ENCODE measurements at places on chromosomes 16 and 17.

DNA sequence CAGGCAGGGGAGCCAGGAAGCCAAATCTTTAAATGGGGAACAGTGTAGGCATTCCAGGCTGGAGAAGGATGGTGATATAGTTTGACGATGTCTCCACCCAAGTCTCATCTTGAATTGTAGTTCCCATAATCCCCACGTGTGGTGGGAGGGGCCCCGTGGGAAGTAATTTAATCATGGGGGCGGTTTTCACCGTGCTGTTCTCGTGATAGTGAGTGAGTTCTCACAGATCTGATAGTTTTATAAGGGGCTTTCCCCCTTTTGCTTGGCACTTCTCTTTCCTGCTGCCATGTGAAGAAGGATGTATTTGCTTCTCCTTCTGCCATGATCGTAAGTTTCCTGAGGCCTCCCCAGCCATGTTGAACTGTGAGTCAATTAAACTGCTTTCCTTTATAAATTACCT is 28.8 kb downstream of the GINS3 start:
- no peak for DNase-seq

DNA sequence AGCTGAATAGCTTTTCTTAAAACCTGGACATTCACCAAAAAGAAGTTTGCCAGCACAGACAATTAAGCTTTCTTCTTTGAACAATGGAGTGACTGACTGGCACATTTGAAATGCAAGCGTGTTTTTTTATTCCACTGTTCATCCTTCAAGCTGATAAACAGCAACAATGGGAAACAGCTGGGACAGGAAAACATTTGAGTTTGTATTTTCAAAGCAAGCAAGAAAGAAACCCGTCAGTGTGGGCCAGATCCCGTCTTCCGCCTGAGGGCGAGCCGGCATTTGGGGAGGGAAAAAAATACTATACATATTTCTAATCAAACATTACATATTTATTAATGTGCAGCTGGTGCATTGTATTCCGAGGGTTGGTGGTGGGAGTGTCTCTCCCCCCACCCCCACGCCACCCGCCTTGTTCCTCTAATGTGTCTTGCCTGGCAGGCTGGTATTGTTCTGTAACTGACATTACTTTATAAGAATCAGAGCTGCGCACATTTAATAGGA is 94.3 kb downstream of the CYLD start:
- DNase-seq = no peak

GRCh38 chr17:40903129-40903847 is 18.2 kb upstream of the KRT20 start:
- no peak for DNase-seq

- no peak for DNase-seq
Observed at GRCh38 chr16:81544700-81545271, 100.2 kb downstream of the CMIP start.

- DNase-seq = no peak
Observed at GRCh38 chr16:27330542-27330941, 16.8 kb downstream of the IL4R start.

DNA sequence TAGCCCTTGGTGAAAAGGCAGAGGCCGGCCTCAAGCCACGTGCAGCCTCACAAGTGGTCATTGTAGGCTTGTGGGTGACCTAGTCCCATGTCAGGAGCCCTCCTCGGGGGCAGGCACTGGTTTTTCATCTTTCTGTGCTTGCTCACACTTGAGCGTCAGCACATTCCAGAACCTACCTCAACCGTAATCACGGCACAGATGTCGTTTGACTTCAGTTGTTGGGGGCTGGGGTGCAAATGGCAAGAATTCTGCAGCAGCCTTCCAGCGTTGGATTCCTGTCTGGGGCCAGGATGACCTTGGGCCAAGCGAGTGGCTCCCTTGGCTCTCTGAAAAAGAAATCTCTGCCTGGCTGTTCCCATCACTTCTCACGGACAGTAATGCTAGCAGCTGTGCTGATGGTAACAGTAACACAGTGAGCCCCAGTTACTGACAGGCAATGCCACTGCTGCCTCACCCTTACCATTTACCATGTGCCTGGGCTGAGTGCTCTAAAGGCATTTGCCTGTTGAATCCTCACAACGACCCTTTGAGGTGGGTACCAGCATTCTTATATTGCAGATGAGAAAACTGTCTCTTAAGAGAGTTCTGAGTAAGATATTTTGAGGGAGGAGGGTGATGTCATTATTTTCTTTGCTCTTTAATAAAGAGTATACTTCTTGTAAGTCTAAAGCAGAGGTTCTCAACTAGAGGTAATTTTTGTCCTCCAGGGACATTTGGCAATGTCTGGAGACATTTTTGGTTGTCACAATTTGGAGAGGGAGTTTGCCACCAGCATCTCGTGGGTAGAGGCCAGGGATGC is 46.5 kb downstream of the KSR1 start:
- no peak for DNase-seq

GRCh38 chr17:74972107-74972972 is at the start of gene HID1:
TSS of gene HID1 (minus strand) at chr17:74972759. CDS start at chr17:74972656, 103 bp downstream.
- no peak for DNase-seq

DNA sequence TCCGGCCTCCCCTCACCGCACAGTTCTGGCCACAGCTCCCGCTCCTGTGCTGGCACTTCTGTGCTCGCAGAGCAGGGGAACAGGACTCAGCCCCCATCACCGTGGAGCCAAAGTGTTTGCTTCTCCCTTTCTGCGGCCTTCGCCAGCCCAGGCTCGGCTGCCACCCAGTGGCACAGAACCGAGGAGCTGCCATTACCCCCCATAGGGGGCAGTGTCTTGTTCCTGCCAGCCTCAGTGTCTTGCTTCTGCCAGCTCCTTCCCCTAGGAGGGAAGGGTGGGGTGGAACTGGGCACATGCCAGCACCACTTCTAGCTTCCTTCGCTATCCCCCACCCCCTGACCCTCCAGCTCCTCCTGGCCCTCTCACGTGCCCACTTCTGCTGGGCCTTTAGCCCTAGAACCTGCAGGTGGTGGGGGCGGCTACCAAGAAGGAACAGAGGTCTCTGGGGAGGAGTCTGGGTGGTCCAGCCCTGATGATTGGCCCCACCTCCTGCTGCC is 645 bp upstream of the ELMO3 start:
- DNase-seq = peak; percentile 64

DNA sequence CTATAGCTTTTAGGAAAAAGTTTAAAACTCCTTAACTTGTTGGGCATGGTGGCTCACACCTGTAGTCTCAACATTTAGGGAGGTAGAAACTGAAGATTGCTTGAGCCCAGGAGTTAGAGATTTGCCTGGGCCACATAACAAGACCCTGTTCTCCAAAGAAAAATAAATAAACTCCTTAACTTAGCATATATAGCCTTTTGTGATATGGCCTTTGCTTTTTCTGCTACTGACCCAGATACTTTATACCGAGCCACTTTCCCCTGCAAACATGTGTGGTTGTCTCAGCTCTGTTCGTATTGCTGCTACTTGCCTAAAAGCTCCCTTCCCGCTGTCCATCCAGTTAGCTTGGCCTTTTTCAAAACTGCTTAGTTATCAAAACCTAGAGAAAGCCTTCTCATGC is 51.0 kb downstream of the GAN start:
- DNase-seq = no peak

- DNase-seq = no peak
Observed at GRCh38 chr17:20243524-20243923, 223.8 kb downstream of the LGALS9B start.

- no peak for DNase-seq
Observed at GRCh38 chr17:40509626-40510327, 8.4 kb upstream of the TNS4 start.

DNA sequence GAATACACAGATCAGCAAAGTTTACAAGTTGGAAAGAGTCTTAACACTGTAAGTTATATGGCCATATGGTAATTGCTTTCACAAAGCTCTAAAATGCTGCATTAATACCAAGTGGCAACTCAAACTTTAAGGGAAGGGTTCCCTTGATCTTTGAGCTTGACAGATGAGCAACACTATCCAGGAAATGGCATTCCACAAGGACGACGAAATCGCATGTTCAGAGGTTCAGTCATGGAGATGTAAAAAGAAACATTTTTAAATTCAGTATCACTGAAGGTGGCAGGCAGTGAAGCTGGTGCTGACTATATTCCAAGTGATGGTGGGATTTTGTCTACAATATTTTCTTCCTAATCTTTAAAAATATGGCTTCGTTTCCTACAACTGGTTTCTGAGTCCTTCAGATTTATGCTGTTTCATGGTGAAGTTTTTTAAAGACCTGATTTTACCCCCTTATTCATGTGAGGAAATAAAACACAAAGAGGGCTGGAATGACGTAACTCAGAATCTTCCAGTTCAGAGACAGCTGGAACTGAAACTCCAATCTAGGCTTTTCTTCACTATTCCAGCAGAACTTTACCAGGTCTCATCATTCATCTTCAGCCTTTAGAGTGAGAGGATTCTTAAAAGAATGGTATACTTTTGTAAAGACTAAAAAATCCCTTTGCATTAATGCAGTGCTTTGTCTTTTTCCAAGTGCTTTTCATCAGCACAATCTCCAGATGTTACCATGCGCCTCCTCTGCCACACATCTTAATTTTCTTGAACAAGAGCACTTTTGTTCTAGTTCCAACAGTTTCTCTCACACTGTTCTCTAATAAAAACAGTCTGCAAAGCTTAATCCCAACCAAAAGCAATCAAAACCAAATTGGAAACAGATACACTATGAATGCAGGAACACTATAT is 20.2 kb downstream of the CHCT1 start:
- DNase-seq = no peak

- DNase-seq = no peak
Observed at GRCh38 chr17:82917699-82918345, 78.0 kb upstream of the ZNF750 start.

Data from NCI-H460 (cell line).